ENCODE measurements at places on chromosomes 4 and X.

GRCh38 chrX:40109288-40110008 lies 11.7 kb upstream of the BCOR start:
- no peak for DNase-seq

- no peak for DNase-seq
Measured at GRCh38 chrX:77427611-77428010, 19.6 kb upstream of the FGF16 start.

GRCh38 chr4:7767526-7767925 lies 172.1 kb downstream of the AFAP1 start:
- no peak for DNase-seq

DNA sequence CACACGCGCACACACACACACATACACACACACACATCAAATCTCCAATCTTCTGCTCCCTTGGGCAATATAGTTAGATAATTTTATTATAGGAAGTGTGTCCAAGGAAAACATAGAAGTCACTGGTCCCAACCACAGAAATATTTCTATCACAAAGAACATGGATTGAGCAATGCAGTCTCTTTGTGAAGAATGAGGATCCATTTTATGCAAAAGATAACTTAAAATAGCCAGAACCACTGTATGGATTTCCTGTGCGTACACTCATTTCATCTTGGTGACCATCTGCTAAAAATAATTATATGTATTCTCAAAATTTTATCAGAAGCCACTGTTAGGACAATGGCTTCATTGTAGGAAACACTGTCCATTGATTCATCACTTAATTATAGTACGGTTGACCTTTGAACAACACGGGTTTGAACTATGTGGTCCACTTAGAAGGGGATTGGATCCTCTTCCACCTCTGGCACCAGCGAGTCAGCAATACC lies 169.6 kb upstream of the MXRA5 start:
- DNase-seq: no peak

DNA sequence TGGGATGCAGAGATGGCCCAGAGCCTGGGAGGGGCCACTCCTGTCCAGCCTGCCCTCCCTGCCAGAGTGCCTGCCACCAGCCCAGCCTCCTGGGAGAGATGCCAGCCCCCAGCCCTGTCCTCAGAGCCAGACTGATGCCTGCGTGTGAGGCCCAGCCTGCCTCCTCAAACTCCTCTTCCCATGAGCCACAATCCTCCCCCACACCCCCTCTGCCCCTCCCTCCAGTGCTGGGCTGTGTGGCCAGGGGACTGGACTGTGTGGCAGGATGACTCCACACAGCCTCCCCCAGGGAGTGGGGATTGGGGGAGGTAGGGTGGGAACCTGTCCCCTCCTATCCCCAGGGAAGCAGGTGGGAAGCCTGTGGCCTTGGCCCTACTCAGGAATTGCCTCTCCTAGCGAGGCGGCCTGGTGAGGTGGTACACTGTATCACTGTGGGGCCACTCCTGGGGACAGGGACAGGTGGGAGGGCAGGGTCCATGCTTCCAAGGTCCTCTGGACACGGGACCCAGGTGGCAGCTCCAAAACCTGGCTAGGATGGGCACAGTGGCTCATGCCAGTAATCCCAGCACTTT lies 4.3 kb upstream of the SH3BP2 start:
- no peak for DNase-seq

DNA sequence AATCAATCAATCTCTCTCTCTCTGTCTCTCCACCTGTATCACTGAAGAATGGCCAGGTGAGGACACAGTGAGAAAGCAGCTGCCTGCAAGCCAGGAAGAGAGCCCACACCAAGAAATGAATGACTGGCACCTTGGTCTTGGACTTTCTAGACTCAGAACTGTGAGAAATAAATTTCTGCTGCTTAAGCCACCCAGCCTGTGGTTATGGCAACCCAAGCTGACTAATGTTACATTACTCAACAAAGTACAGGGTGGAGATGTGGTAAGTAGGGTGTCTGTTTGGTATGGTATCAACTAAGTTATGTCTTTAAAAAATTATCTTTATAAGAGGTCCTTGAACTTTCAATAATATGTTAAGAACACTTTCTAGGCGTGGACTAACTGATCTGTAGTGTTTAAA lies 159.3 kb downstream of the EPHA5 start:
- no peak for DNase-seq

DNA sequence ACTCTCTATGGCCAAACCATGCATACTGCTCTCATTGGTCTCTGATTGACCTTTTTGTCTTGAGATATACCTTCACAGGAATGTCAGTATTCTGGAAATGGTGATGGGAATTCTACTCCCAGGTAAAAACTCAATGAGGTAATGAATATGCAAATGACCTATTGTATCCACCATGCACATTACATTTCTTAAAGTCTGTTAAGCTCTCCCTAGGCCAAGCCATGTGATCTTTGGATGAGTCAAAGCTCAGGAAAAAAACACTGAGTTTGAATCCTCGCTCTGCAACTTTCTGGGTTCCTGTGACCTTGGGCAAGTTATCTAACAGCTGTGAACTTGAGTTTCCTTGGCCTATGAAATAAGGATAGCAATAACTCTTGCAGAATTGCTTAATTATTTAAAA lies 175.4 kb downstream of the PPP1R2C start:
- no peak for DNase-seq

- no peak for DNase-seq
Measured at GRCh38 chrX:69229436-69229835, 64.2 kb upstream of the PJA1 start.

DNA sequence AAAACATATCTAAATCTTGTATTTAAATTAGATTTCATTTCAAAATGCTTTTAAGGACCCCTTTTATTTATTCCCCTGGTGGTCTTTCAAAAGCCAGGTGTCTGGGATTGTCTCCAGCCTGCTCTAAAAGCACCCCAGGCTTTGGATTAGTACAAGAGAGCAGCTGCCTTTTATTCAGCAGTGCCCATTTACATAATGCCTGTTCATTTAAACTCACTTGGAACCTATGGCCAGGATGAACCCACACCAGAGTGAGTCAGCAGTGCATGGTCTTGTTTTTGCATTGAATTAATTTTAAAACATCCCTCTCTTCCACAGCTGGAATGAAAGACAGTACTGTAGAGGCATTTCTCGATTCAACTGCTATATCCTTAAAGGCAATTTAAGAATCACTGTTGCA lies 64.1 kb upstream of the TENM3 start:
- no peak for DNase-seq

- DNase-seq: no peak
Measured at GRCh38 chr4:2300431-2301224, 38.7 kb upstream of the MXD4 start.

GRCh38 chr4:4854649-4855295 lies 4.7 kb upstream of the MSX1 start:
- DNase-seq: no peak

- no peak for DNase-seq
Measured at GRCh38 chrX:489820-490219, 103.1 kb upstream of the PPP2R3B start.

All from stimulated activated CD8-positive, alpha-beta memory T cell treated with anti-CD3 and anti-CD28 coated beads, Interleukin-12 subunit alpha, Interleukin-12 subunit beta, amount 100 ng/mL, for 4 hours (primary cell).